ENCODE measurements at places on chromosomes 7 and 10. TPM values are rescaled to one million over a fixed set of nuclear protein-coding genes. Genes with fewer than 3 reads are reported as not detected.

Gene ADGRA1
- 0.10 TPM for total RNA-seq

GRCh38 chr7:94417306-94417705, 22.6 kb downstream of the COL1A2 start:
- no peak for DNase-seq

DNA sequence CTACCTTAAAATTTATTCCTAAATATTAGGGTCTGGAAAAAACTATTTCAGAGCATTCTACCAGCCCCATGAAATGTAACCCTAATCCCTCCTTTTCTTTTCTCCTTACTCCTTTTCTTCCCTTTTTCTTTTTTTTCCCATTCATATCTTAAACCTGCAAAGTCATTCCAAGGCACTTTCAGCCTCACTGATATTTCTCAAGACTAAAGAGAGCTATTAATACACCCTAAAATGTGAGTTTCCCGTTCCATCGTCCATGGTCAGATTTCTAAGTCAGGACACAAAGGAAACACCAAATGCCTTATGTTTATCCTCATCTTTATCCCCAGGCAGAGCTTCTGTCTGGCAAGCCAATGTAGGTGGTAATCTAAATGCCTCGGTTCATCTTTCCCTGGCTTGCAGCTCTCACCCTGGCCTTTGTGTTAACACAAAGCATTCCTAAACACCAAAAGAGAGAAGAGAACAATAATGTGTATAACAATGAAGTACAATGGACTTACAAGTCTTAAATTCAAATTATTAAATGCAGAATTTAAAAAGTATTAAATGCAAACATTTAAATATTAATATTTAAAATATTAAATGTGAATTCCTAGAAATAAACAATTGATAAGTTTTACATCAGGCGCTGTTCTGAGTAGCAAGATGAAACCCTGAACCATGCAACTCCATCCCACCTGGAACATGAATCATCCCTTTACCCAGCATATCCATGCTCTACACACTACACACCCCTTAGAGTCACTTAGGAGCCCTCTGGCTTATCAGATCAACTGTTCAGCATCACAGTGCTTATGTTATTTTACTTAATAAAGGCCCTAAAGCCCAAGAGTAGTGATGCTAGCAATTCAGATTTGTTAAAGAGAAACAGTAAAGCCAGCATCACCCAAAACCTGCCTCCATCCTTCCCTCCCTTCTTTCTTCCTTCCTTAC, 26.8 kb downstream of the MICU1 start:
- DNase-seq = no peak

GRCh38 chr7:95246831-95247370, 77.4 kb downstream of the PON1 start:
- DNase-seq = peak; percentile 77

GRCh38 chr10:93498166-93498565, 1.8 kb downstream of the CEP55 start:
- DNase-seq = no peak

Data from skin of body (tissue), 3 donors.